Nephron progenitor cell (in vitro differentiated cells): ENCODE measurements at places on chromosomes 6 and 20.

- no peak for DNase-seq
Observed at GRCh38 chr6:142833798-142834197, 111.2 kb downstream of the HIVEP2 start.

GRCh38 chr6:84408028-84408427, 180.6 kb upstream of the CEP162 start:
- DNase-seq = no peak

DNA sequence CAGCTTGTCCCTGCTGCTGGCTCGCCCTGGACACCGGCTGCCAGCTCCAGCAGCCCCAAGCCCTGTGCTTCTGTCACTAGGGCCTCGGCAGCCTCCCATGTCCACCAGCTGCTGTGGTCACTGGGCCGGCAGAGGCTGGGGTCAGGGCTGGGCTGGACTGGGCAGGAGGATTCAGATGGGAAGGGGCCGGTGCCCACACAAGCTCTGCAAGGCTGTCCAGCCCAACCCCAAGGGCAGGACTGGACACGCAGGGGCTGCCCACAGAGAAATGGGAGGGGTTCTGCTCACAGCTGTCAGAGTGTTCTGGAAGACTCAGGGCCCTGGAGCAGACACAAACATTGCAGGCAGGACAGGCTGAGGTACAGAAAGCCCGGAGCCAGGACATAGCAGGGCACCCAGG, 65.6 kb downstream of the ADNP start:
- no peak for DNase-seq

- DNase-seq = no peak
Observed at GRCh38 chr6:17267566-17267965, 13.6 kb upstream of the RBM24 start.

- no peak for DNase-seq
Observed at GRCh38 chr20:38170219-38170825, 5.3 kb upstream of the TGM2 start.

DNA sequence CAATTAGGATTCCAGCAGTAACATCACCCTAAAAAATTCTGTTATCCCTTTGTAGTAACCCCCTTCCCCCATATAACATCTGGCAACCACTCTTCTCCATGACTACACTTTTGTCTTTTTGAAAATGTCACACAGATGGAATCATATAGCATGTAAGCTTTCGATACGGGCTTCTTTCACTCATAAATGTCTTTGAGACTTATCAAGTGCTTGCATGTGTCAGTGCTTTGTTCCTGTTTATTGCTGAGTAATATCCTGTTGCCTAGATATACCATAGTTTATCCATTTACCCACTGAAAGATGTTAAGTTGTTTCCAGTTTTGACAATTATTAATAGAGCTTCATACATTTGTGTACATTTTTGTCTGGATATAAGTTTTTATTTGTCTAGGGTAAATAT, 10.4 kb upstream of the SNPH start:
- DNase-seq = no peak

DNA sequence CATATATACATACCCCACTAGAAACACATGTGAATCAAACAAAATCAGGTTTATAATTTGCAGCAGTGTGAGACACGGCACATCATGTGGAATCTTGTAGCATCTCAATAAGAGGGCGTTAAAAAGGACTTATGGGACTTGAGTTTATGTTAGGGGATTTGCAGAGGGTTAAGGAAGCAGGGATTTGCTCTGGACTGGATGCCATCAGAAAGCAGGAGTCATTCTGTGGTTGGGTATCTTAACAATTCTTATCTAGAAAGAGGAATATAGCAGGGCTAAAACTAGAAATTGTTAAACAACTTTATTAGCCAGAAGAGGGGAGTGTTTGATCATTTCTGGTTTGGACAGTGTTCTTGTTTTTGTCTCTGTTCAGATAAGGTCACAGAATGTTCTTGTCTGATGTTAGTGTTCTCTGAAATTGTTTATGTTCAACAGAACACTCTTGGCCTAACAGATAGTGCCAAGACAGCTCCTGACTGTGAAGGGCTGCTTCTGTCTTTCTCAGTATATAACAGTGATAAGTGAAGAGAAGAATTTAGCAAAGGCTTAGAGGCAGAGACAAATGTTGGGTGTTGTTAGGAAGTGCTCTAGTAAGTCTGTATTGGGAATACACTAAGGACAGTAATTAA, 39.2 kb downstream of the LIN28B start:
- no peak for DNase-seq

DNA sequence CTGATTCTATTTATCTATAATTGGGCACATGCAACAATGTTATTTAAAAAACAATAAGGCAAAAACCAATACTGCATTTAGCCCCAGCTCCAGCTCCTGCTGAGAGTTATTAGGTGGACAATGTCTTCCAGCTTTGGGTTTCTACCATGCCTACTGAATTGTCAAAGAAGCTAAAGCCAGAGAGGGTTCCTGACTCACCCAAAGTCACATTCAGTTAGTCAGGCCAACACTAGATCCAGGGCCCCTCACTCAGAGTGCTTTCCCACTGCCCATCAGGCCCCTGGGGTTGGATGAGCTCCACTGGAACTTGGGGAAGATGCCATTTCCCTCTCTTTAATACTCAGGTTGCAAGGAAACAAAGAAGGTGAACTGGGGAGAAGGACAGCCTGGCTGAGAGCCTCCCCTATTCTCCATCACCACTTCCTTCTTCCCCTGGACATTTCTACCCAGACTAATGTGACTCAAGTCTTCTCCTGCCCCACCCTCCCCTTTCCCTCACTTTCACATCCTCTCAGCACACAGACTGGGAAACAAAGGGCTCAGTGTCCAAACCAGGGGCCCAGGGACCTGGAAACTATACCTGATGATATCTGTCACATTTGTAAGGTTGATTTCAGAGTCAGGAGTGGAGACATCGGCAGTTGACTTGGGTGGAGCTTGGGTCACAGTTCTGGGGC, 6.0 kb downstream of the TREM1 start:
- DNase-seq = no peak

GRCh38 chr6:130070326-130070725, 51.9 kb downstream of the L3MBTL3 start:
- no peak for DNase-seq

- DNase-seq = no peak
Observed at GRCh38 chr6:159033160-159034049, 11.4 kb downstream of the TAGAP start.

DNA sequence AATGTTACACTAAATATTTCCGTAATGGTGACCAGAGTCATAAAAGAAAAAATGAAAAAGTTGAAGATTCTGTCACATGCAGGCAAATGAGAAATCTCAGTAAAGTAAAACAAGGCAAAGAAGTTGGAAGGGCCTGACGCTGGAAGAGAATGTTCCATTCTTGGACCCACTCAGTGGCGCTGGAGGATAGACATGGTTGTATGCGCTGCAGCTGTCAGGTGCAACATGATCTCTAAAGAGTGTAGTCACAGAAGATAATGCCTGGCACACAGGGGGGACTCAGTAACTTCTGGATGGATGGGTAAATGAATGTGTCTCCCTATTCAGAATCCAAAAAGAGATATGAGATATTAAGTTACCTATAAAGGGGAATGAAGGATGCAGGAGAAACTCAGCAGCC, 116.3 kb downstream of the FAXC start:
- DNase-seq = no peak

DNA sequence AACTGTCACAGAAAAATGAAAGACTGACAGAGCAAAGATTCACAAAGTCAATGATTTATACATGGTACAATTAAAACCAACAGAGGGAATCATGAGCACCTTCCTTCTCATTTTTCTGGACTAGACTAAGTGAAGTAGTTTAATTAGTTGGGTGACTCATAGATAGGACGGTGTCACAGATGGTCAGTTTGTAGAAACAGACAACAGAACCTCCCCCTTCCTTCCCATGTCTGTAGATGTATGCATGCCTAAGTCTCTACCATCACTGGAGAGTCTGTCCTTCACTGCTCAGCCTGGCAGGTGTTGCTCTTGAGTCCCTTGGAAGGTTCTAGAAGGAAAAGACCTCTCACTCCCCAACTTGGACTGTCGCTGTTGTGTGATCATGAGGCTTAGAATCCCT, 75.4 kb upstream of the EEF1E1 start:
- DNase-seq = no peak

DNA sequence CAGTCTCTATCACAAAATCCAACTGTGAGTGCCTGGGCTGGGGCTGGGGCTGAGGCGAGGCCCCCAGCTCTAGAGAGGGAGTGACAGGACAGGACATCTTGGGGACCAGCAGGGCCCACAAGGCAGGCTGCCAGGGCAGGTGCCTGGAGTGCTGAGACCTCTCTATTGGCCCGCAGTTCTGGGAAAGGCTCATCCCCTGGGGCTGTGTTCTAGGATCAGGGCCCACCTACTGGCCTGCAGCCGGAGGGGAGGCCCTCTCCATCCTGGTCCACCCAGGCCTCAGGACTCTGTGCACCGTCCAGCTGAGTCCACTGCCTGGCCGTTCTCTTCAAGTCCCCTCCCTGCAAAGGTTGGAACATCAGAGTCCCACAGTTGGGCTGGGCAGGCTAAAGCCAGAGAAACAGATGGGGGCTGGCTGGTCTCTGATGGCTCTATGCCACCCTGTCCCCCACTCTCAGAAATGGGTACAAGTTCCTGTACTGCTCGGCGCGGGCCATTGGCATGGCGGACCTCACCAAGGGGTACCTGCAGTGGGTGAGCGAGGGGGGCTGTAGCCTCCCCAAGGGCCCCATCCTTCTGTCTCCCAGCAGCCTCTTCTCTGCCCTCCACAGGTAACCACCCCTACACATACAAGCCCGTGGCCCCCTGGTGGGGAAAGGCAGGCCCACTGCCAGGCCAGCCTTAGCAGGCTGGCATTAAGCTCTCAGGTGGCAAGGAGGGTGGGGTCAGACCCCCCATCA, 9.0 kb downstream of the EMILIN3 start:
- DNase-seq = no peak

- no peak for DNase-seq
Observed at GRCh38 chr6:34964564-34964963, 75.5 kb downstream of the ANKS1A start.

DNA sequence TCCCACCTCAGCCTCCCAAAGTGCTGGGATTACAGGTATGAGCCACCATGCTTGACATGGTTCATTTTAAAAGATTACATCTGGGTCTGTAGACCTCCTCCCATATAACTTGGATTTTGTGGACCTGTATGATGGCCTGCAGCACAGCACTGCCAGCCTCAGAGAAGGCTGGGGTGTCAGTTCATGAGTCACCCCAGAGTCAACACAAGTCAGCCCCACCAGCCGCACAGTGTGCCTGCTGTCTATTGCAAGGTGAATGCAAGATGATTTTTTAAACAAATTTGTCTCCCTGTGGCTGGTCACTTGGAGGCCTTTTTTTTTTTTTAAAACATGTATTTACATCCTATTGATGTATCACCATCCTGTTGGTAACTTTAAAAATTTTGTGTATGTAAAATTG, 76.7 kb downstream of the RREB1 start:
- DNase-seq = no peak

- DNase-seq = no peak
Observed at GRCh38 chr6:4849226-4850022, 73.2 kb downstream of the CDYL start.

DNA sequence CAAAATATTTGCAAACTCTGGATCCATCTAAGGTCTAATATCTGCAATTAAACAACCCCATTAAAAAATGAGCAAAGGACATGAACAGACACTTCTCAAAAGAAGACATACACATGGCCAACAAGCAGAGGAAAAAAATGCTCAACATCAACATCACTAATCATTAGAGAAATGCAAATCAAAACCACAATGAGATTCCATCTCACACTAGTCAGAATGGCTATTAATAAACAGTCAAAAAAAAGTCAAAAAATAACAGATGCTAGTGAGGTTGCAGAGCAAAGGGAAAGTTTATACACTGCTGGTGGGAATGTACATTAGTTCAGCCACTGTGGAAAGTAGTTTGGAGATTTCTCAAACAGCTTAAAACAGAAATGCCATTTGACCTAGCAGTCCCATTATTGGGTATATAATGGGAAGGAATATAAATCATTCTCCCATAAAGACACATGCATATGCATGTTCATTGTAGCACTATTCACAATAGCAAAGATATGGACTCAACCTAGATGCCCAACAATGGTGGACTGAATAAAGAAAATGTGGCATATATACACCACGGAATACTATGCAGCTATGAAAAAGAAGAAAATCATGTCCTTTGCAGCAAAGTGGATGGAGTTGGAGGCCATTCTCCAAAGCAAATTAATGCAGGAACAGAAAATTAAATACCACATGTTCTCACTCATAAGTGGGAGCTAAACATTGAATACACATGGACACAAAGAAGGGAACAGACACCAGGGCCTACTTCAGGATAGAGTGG, 9.1 kb downstream of the ZNFX1 start:
- no peak for DNase-seq

- DNase-seq = no peak
Observed at GRCh38 chr20:44928595-44928994, 18.7 kb downstream of the PABPC1L start.
